Activated T-cell treated with anti-CD3 and anti-CD28 coated beads, Interleukin-2, amount 50 U/mL, for 48 hours (primary cell): ENCODE measurements at places on chromosomes 2 and 18.

DNA sequence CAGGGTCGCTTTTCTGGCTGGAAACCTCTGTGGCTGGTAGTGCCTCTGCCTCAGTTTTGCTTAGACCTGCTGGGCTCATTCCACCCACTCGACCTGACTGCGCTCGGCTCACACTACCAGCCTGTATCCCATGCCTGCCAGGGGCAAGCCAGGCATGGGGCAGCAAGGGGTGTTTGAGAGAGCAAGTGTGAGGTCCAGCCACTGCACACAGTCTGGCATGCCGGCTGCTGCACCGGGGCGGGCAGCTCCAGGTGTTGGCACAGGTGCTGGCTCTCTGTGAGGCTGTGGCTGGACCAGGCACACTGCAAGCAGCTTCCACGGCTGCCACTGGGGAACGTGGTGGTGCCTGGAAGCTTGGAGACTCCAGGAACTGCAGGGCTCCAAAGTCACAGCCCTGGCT lies 90.9 kb downstream of the ATAD2B start:
- DNase-seq = no peak

DNA sequence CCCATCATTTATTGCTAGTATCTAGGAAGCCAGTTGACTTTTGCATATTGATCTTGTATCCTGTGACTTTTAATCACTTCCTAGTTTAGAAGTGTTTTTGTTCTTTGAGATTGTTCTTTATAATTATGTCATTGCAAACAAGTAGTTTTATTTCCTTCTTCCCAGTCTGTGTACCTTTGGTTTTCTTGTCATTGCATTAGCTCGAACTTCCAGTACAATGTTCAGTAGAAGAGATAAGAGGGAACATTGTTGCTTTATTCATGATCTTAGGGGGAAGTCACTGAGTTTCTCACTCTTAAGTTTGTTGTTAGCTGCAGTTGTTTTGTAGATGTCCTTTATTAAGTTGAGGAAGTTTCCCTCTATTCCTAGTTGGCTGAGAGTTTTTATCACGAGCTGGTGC lies 61.0 kb downstream of the TRAPPC12 start:
- no peak for DNase-seq

DNA sequence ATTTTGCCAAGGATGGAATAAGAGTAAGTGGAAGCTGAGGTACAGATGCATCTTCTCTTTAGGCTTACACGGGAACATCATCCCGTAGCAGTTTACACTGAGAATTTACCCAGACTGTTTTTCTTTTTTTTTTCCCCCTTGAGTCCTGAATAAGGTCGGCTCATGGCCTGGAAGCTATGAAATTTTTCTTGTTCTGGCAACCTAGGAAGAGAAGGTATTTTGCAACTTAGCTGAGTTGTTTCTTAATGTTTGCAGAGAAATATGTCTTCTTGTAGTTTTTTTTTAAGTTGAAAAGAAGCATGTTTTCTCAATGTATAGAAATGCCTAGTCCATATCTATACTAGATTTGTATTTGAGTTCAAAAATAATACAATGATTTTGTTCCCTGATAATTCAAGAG lies 712.5 kb downstream of the TDRD15 start:
- DNase-seq = no peak

GRCh38 chr2:46550686-46551404 lies 71.5 kb downstream of the TMEM247 start:
- DNase-seq = no peak

GRCh38 chr2:216830346-216830745 lies 29.5 kb downstream of the TNP1 start:
- DNase-seq = no peak

DNA sequence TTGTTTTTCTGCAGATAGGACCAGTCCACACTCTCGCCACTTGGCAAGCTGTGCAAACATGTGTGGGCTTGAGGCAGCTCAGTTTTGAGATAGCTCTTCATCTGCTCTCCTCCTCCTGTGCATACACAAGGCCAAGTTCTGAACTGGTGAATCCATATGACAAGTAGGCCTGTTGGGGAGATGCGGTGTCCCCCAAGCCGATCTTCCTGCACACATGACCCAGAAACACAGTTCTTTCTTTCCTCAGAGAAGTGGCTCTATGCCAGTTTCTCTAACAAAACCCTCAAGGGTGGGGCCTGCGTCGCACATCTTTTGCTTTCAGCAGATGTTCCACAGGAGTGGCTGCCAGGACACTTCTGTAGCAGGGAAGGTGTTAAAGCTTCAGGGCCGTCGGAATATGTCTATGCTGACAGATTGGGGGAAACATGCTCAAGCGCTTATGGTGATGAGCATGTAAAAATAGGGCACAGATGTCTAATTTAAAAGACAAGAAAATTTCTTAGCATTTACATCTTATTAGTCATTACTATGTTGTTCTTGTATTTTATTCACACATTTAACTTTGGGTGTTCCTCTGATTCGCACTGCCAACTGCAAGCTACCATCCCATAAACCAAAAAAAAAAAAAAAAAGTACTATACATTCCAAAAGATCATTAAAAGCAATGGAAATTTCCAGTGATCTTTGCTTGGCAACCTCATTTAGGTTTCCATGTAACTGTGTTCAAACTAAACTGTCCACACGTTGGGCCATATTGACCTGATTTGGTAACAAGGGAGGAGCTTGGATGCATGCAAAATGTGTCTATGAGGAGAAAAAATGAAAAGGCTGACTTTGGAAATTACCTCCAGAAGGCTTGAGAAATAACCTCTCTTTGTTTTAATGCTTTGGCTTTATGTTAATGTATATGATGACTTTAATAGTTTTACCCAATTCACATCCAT lies 1055.5 kb upstream of the KLHL29 start:
- no peak for DNase-seq
